ENCODE measurements at places on chromosomes 2 and 18.

GRCh38 chr2:145015561-145015960 is 495.6 kb upstream of the ZEB2 start:
- DNase-seq = no peak

GRCh38 chr2:10584242-10584753 is 105.5 kb downstream of the NOL10 start:
- no peak for DNase-seq

DNA sequence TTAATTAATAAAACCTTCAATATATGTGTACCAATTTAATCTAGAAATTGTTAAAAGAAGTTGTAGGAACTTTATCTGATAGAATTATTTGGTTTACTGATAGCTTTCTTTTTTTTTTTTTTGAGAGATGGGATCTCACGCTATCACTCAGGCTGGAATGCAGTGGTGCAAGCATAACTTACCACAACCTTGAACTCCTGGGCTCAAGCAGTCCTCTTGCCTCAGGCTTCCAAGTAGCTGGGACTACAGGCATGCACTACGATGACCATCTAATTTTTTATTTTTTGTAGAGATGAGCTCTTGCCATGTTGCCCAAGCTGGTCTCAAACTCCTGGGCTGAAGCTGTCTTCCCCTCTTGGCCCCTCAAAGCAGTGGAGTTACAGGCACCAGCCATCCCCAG is 66.8 kb downstream of the CCDC138 start:
- DNase-seq = no peak

GRCh38 chr2:145927131-145927950 is 1407.4 kb upstream of the ZEB2 start:
- no peak for DNase-seq

- DNase-seq = no peak
Measured at GRCh38 chr2:211881449-211881848, 657.2 kb downstream of the ERBB4 start.

GRCh38 chr2:234203135-234203984 is 152.9 kb downstream of the SPP2 start:
- peak; percentile 93 for DNase-seq

DNA sequence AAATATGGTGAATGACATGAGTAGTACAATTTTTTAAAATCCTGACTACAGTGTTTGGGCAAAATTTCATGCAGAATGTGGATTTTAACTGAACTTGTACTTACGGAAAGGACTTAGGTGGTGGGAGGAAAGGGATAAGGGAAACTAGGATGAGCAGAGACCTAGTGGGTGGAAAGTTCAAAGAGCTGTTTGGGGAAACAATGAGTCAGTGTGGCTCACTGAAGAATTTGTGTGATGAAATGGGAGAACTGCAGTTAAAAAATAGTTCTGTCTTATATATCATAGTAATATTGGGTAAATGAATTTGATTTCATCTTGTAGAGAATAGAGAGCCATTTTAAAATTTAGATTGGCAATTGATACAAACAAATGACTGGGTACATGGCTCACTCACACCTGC is 220.1 kb upstream of the CTAGE1 start:
- DNase-seq = no peak

- DNase-seq = no peak
Measured at GRCh38 chr2:78870343-78870967, 155.0 kb upstream of the REG3G start.

- no peak for DNase-seq
Measured at GRCh38 chr2:25324905-25325592, 16.7 kb downstream of the DNMT3A start.

All from glomerular endothelial cell (primary cell).